ENCODE measurements at places on chromosomes 3 and 15.

DNA sequence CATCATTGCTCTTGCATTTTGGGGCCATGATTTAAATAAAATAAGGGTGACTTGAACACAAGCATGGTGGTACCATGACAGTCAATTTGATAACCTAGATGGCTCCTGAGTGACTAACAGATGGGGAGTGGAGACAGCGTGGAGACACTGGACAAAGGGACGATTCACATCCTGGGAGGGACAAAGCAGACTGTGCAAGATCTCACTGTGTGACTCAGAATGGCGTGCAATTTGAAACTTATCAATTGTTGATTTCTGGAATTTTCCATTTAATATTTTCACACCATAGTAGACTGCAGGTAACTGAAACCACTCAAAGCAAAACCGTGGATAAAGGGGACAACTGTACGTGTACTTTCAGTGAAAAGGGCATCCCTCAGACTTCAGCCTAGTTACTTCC, 25.5 kb downstream of the MCCC1 start:
- DNase-seq = no peak

- no peak for DNase-seq
Measured at GRCh38 chr15:84834969-84835368, 17.8 kb downstream of the ALPK3 start.

- no peak for DNase-seq
Measured at GRCh38 chr3:7713724-7714123, 787.9 kb upstream of the LMCD1 start.

DNA sequence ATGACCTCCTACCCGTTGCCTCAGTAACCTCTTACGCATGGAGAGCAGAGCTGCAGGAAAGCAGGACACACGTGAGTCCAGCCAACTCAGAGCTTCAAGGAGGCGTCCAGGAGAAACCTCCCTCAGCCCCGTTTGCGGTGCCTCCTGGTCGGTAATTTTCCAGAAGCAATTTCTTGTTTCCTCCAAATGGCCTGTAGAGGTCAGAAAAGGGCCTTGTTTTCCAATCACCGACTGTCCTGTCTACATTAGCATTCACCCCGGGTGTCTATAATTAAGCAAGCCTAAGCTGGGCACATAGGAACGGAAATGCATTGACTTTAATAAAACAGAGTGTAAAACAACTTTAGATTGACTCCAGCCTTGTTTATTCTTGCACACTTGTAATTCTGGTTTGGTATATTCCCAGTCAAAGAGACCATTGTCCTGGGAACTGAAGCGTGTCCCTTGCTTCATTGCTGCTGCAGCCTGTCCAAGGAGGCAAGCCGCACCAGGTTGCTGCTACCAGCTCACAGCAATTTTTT, 836.2 kb downstream of the AGBL1 start:
- DNase-seq = no peak

DNA sequence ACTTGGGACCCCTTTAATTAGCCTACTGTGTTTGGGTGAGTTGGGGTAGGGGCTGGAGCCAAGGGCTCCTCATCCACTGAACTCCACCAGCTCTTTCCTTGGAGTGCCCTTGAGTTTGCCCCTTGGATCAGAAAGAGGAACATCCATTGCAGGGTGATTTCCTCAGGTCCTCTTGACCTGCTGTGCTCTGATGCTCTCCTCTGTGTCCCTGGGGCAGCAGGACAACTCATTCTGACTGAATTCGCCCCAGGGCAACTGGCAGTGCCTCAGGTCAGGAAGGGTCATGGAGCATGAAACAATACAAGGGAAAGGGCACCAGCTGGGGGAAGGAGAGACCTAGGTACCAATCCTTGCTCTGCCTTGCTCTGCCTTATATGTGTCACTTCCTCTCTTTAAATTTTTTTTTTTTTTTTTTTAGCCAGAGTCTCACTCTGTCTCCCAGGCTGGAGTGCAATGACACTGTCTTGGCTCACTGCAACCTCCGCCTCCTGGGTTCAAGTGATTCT, 47.8 kb downstream of the BSN start:
- DNase-seq = no peak

GRCh38 chr15:62812515-62812835, 230.1 kb upstream of the TPM1 start:
- no peak for DNase-seq

DNA sequence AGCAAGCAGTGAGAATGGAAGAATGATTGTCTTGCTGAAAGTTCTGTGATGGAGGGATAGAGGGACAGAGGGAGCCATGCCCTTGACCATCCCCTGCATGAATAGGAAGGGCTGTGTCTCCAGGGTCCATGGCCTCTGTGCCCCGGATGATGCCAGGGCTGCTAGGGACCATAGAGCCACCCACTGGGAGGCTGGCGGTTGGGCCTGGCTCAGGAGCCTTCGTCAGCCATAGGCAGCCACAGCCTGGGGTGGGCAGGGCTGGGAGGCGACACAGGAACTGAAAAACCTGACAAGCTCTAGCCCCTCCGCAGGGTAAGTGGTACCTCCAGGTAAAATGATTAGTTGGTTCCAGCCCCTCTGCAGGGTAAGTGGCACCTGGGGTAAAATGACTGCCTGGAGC, 19.1 kb upstream of the LAMP3 start:
- no peak for DNase-seq

DNA sequence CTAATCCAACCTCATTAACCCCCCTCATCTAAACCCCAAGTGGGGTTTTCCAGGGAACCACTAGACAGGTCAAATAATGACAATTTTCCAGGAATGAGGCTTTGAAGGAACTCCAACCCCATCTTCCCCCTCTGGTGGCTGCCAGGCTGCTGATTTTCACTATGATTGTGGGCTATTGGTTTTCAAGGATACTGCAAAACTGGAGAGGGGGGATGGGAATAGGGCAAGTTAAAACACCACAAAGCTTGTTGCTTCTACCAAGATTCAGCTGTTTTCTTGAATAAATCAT, 10.4 kb upstream of the ZNF662 start:
- DNase-seq = no peak

DNA sequence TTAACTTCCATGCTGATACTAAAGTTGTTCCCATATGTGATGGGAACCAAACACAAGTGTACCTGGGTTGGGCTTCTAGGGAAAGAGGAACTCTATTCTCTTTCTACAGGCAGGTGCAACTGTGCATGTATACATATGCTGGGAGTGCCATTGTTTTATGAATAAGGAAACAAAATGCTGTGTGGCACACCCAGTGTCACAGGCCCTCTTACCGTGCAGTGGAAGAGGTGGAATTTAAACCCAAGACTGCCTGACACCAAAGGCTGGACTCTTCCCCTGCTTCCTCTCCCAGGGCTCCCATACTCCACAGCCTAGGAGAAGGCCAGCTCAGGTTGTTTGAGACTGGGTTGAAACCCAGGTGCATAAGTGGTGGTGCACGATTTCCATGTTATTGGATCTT, 1.9 kb upstream of the FETUB start:
- DNase-seq = no peak

DNA sequence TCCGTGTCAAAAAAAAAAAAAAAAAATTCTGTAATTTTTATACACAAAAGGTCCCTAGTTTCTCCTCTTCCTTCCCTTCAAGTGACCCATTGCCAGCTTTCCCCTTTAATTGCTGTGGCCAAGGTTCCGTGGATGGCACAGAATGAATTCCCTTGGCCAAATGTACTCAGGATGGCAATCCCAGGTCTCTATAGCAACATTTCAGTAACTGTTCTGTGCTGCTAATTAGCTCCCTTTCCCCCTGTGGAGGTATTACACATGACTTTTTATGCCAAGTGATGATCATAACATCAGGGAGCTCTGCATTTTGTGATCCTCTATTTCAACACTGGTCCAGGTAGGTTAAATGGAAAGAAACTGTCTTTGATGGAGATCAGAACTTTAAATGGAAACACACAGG, at the start of gene OR4F6:
Gene OR4F6, plus strand, starts transcription at position 301 of the 400 bp plus-strand sequence. CDS start 2,211 bp downstream, outside the sequence.
- DNase-seq = no peak

- DNase-seq = no peak
Measured at GRCh38 chr3:11464356-11464755, 179.4 kb downstream of the VGLL4 start.

GRCh38 chr3:45874677-45875346, 11.5 kb upstream of the CCR9 start:
- no peak for DNase-seq

DNA sequence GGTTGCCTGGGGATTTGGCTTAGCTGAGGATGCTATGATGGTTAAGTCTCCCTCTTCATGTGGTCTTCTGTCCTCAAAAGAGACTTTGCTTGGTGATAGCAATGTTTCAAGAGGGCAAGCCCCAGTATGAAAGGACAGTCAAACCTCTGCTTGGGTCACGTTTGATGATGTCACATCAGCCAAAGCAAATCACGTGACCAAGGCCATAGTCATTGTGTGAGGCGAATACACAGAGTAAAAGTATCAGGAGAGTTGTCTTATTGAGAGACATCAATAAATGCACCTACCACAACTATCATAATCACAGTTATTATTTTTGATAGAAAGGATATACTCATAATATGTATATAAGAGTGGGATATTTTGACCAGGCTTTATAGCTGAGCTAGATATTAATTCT, 243.0 kb downstream of the EPHA6 start:
- DNase-seq = no peak

DNA sequence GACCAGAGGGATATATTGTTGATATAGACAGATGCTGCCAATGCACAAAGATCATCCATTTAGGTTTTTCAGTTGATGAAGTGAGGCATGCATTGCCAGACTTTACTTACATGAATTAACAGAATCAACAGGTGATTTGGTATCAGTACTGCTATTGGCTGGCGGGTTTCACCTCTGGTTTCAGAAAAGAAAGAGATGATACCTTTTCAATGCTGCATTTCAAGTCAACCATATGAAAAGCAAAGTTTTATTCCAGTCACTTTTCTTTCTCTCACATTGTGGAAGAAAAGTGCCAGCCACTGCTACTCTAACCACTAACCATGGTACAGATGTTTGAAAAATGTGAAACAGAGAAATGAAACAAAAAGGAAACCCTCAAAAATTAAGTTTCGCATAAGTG, 289.1 kb downstream of the TIGIT start:
- DNase-seq = no peak

- DNase-seq = no peak
Measured at GRCh38 chr3:98545940-98546339, 14.2 kb downstream of the GPR15 start.

DNA sequence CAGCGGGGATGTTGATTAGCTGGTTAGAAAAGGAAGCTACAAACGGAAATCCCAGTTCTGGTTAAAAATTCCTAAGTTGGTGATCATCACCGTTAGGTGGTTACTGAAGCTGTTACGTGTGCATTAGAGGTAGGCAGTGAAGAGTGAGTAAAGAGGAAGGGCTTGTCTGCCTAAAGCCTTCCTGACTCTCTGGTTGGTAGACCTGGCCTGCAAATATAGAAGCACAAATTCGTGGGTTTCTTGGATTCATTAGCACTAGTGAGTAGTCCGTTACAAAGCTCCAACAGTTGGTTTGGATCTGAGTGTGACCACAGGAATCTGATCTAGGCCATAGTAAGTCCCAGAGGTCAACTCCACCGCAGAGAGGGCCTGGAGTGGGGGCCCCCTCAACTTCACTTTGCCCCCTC, 174.0 kb upstream of the TP63 start:
- DNase-seq = no peak

DNA sequence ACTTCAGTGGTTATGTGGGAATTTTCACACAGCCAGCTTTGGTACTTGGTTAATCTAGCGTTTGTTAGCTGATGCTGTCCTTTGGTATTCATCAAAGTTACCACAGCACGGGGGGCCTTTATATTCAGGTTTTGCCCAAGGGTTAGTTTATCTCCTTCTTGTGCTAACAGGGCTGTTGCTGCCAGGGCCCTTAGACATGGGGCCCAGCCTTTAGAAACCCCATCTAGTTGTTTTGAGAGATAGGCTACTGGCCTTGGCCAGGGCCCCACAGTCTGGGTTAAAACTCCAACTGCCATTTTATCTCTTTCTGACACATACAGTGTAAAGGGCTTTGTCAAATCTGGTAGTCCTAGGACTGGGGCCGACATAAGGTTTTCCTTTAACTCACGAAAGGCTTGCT, 7.5 kb upstream of the DNAAF4 start:
- DNase-seq = no peak

DNA sequence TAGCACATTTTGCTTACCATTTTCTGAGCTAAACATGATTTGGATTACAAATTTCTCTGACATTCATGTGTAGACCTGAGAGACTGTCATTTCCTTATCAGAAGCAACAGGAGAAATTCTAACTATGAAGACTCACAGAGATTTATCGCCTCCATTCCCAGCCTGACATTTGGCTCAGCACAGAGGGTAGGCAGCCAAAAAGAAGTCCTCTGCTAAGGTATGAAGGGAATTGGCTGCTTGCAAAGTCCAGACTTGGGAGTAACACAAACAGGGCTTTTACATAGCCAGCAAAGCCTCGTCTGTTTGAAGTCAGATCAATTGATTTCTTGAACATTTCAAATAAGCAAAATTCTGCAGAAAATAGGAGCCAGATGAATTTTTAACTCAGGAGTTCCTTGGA, 57.0 kb upstream of the CMSS1 start:
- no peak for DNase-seq

- no peak for DNase-seq
Measured at GRCh38 chr3:196936288-196936687, 6.0 kb downstream of the NCBP2 start.

- DNase-seq = no peak
Measured at GRCh38 chr15:35546511-35547381, 781 bp upstream of the DPH6 start.

GRCh38 chr15:60905587-60905986, 323.5 kb downstream of the RORA start:
- no peak for DNase-seq

GRCh38 chr3:66039590-66039887, 821 bp upstream of the MAGI1 start:
- DNase-seq = no peak

- DNase-seq = no peak
Measured at GRCh38 chr3:141738891-141739363, 829 bp downstream of the RNF7 start.

DNA sequence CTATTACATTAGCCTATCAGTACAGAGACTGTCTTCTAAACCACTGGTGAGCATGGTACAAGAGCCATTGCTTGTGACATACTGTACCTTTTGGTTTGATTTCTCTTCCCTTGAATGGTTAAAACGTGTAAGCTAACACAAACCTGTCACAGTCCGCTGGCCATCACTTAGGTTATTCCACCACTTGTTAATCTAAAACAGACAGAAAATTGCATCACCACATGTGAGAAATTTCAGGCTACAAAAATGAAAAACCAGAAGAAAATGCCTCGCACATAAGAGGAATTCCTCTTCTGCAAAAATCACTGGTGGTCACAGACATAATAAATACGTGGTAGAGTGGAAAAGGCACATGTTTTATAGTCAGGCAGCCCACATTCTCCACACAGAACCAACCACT, 22.1 kb downstream of the PARL start:
- no peak for DNase-seq

DNA sequence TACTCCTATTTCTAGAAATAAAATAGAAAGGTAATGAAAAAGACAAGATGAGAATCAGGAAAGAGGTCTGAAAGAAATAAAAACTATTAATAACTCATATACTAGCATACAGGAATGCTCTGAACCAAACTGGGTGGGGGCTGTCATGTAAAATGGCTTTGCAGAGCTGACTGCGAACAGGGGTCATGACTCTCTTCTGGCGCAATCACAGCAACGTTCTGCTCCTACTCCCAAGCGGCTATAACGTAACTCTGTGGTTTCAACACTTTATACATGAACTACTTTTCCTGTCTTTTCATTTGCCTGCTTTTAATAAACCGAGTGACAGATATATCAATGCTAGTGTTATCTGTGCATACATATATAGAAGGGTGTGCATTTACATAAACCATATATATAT, 116.7 kb downstream of the DLG1 start:
- DNase-seq = no peak
